ENCODE measurements at places on chromosomes 12 and 14.

GRCh38 chr12:99658671-99659349 is 11.3 kb downstream of the GARIN6 start:
- peak; percentile 29 for DNase-seq

- no peak for DNase-seq
Observed at GRCh38 chr12:104691721-104692556, 235.2 kb downstream of the CHST11 start.

DNA sequence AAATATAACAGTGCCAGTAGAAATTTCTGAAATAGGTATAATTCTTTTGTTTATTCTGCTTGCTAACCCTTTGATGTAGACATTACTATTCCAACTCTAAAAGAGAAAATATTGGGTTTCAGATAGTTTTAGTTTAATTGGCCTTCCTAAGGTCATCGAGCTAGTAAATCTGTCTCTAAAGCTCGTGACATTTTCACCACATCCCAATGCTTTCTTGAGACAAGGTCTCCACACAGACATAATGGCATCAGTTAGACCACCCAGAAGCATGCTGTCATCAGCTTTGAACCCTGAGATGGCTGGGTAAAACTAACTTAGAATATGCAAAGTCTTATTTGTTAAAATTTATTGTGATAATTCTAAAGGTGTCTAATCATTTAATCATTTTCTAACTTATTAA is 52.0 kb downstream of the PIK3C2G start:
- no peak for DNase-seq

- peak; percentile 22 for DNase-seq
Observed at GRCh38 chr14:70955543-70956480, 48.6 kb downstream of the PCNX1 start.

DNA sequence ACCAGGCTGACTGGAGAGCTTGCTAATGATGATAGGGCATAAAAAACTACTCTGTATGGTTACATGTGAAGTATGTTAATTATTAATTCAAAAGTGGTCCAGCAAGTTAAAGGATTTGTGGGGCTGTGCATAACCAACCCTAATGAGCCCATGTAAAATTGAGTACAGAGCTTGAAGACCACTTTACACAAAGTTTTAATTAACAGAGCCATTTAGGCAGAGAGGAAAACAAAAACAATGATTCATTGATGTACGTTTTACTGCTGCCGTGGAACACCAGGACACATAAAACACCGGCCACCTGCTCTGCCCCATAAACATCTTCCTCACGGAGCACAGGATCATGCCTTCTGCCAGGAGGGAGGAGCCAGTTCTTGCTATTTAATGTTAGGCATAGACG is 83.5 kb downstream of the RIMBP2 start:
- no peak for DNase-seq

- no peak for DNase-seq
Observed at GRCh38 chr12:99004799-99005466, 359.8 kb downstream of the APAF1 start.

- no peak for DNase-seq
Observed at GRCh38 chr14:106203438-106203837, 677.1 kb downstream of the TMEM121 start.

DNA sequence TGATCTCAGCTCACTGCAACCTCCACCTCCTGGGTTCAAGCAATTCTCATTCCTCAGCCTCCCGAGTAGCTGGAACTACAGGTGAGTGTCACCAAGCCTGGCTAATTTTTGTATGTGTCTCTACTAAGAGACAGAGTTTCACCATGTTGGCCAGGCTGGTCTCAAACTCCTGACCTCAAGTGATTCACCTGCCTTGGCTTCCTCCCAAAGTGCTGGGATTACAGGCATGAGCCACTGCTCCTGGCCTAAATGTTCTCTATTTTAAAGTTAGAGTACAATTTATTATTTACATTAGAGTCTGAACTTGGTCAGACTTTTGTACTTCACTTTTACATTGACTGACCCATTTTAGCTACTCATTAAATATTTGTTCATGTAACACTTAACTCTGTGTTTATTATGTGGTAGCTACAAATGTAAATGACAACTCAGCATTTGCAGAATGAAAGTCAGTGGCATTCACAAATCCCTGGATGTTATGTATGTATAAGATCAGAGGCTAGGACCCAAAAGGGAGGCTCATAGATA is 409.6 kb downstream of the APAF1 start:
- no peak for DNase-seq

DNA sequence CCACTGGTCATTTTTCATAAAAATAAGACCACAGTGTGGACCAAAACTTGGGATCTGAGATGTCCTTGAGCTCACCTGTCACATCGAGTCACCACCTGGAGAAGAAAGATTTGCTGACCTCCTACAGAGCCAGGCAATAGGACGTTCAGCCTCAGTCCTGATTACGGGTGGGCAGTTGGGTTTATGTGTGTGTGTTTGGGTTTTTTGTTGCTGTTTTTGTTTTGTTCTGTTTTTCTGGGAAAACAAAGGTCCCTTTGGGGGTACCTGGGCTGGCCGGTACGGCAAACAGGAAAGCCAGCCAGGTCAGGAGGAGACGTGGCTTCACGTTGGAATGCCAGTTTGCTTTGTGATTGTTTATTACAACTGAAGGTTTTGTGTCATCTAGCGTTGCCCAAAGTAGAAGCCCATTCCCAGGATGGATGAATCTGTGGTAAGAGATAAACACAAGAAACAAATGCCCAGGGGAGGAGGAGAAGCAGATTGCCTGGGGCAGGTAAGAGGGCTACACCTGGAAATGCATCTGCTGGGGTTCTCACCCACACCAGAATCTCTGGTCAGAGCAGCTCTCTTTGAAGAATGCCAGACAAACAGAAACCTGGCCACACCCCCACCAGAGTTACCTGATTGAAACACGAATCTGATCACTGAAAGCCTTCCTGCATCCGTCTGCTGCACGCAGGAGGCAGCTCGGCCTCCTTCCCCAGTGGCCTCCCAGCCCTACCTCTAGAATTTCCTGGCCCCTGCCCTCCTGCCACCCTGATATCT is 100.1 kb upstream of the DIO3 start:
- no peak for DNase-seq

GRCh38 chr12:107748472-107748871 is 12.5 kb downstream of the PRDM4 start:
- DNase-seq = peak; percentile 71

- no peak for DNase-seq
Observed at GRCh38 chr14:59297071-59297776, 108.8 kb downstream of the DAAM1 start.

DNA sequence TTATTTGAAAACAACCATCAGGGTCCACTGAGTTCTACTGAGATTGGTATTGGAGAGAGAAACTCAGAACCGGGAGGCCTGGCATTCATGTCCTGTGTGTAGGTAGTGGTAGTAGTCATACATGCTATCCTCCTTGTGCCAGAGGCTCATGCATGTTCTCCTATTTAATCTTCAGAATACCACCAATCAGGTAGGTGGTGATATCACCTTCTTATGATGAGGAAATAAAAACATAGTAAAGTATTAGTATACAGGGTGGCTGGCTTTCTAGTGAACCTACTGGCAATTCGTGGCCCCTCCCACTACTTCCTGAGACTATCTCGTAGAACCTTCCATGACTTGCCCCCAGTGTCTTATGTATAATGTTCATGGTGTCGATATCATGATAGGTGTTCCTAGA is 40.5 kb upstream of the EID3 start:
- DNase-seq = no peak

DNA sequence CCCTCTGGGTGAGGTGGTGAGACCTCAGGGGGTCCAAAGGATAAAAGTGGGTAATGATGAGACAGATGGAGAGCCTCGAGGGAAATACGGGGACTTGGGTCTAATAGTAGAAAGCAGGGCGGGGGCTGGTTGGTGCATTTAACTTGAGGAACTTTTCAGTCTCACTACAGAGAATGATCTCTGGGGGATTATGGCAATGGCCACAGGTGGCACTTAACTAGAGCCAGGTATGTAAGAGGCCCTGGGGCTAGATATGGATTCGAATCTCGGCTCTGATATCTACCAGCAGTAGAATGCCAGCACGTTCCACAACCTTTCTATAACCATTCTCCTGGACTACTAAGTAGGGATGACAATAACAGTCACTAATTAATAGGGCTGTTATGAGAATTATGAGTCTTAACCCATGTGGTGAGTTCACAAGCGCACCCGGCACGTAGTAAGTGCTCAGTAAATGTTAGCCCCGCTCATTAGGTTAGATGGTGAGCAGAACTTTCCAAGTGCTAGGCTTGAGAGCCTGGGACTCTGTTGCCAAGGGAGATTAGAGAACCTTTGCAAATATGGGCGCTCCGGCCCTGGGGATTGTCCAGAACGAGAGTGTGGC is 888 bp upstream of the PLXNC1 start:
- DNase-seq = no peak

DNA sequence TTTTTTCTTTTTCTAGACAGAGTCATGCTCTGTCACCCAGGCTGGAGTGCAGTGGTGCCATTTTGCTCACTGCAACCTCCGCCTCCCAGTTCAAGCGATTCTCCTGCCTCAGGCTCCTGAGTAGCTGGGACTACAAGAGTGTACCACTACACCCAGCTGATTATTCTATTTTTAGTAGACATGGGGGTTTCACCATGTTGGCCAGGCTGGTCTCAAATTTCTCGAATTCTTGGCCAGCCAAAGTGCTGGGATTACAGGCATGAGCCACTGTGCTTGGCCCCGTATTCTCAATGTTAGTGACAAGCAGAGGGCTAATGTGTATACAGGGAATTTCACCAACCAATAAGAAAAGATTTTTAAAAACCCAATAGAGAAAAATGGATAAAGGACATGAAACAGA is 8.4 kb downstream of the PLBD2 start:
- no peak for DNase-seq

- DNase-seq = no peak
Observed at GRCh38 chr12:121814429-121815119, 10.8 kb downstream of the SETD1B start.

DNA sequence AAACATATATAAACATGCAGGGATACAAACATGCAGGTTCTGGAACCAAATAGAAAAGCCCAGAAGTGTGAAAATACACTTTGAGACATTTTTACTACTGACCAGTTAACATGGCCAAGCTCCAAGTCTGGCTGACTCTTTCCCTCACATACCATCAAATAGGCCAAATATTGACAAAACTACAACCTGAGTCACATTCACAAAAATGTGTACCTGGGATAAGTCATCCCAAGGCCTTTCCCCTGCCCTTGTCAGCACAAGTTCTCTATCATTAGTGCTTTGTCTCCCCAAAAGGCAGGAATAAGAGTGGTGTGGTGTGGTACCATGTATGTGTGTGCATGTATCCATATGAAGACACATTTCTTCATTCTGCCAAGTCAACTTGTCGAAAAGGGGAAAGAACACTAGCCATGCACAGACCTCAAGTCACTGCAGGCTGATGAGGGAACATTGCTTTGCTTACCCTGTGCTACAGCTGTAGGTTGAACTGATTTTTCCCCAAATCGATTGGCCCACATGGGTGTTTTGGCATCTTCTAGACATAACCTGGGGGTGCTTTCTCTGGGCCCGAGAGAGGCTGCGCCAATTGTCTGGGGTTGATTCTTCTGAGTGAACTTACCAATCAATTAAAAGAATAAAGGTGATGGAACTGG is 14.9 kb downstream of the HOXC4 start:
- peak; percentile 24 for DNase-seq

- DNase-seq = no peak
Observed at GRCh38 chr12:105916760-105917039, 222.1 kb downstream of the NUAK1 start.

DNA sequence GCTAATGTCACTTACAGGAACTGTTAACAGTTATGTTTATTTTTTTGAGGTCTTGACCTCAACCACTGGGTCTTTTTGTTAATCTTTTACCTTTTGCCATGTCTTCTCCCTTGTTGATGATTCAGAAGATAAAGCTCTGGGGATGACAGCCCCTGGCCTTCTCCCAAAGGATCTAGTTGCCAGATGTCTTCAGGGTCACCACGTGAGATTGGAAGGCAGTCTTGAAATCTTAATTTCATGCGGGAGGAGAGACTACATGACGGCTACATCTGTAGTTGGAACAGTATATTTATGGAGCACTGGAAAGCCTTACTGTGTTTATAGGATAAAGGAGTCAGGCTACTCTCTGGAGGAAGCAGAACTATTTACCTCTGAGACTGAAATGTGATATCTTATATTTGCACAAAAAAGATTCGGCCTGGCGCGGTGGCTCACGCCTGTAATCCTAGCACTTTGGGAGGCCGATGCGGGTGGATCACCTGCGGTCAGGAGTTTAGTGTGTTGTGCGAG is 5.6 kb downstream of the MLEC start:
- DNase-seq = no peak

DNA sequence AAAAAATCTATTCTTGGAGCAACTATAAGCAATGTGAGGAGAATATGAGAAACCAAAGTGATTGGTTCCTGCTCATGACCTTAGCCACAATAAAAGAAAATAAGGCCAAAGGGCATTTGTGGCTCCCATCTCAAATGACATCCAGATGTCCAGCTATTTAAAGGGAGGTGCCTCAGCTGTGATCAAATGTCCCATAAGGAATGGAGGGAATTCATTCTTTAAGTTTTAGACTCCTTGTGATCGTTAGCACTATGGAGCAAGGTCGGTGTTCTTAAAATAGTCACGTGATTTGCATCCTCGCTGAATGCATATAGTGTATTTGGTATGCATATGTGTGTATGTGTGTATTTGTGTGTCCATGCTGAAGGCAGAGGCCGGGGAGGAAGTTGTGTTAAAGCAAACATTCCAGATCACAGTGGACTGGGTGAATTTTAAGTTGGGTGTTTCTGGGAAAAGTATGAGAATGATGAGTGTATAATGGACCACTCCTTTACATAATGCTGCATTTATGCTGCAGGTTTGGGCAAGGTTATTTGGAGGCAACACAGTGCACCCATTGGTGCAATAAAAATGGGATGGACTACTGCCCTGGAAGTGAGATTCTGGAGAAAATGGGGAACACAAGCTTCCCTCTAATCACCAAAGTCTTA is 5.6 kb upstream of the E2F7 start:
- no peak for DNase-seq

- DNase-seq = no peak
Observed at GRCh38 chr14:76464856-76465255, 88.9 kb downstream of the ESRRB start.

DNA sequence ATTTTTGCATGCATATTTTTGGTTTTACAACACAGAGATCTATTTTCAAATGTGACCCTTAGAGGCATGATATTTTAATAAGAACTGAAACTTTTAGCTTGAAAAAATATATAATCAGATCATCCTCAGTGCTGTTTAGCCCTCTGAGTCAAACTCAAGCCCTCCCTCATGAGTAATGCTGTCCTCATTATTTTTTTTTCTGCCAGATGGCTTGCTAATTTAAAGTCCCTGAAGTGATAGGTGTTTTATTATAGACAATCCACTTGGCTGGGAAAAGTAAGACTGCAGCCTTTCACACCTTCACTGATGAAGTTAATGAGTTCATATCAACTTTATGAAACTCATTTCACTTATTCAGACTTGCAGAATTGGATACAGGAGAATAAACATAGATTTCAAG is 227.7 kb downstream of the SLC16A7 start:
- no peak for DNase-seq

DNA sequence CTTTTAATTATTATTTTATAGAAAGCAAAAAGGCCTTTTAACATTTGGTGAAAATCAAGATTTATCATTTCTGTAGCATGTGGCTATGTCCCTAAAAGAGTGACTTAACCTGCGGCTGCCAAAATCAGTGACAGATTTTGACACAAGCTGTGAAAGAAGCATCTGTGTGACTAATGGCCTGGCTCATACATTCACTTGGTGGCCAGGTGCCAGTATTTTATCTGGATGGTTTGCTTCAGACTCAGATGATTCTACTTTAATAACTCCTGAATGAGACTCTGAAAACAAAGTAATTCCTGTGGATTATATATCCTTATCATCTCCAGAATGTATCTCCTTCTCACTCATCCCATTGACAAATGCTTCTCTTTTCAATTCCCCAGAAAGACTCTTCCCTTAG is 103.0 kb downstream of the FSCB start:
- DNase-seq = no peak

- no peak for DNase-seq
Observed at GRCh38 chr12:130144256-130144655, 18.0 kb upstream of the FZD10 start.
